Right lobe of liver (tissue), 6 donors: ENCODE measurements at places on chromosomes 2 and 18. TPM values are rescaled to one million over a fixed set of nuclear protein-coding genes. Genes with fewer than 3 reads are reported as not detected.

ASB18 gene
- not detected for total RNA-seq

GRCh38 chr2:134284119-134284670 lies 30.3 kb downstream of the MGAT5 start:
- no peaks in the 10 kb centered on the region for H3K27me3 ChIP-seq
- H3K4me1 ChIP-seq = no peaks in the 10 kb centered on the region
- no peaks in the 10 kb centered on the region for H3K36me3 ChIP-seq
- H3K27ac ChIP-seq = no peak overlapping the region
- no peak for DNase-seq

DNA sequence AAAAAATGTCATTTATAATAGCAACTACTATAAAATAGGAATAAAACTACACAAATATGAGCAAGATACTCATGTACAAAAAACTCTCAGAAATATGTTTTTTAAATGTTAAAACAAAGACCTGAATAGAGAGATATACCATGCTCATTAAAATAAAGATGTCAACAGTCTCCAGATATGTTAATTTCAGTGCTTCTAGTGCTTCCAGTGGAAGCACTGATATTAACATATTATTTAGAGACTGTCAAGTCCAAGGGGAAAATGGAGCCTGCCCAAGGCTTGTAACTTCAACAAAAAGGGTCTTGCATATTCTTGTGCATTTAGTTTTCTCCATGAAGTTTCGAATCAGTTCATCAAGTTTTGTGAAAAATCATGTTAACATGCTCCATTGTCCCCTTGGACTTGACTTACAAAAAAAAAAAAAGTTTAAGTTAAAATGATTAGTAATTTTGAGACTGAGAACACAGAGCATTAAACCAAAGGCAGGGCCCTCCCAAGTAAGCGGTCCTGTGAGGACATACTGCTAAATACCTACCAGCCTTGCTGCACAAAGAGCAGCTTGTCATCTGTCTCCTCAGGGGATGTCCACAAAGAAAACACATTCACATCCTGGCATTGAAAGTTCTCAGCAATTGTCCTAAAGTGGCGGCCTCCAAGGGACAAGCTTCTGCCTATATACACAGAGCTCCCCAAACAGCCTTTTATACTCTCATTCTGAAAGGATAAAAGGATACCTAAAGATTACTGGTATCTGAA lies 501.9 kb upstream of the CHAC2 start:
- H3K27ac ChIP-seq = no peak overlapping the region
- no peaks in the 10 kb centered on the region for H3K36me3 ChIP-seq
- no peaks in the 10 kb centered on the region for H3K4me1 ChIP-seq
- no peaks in the 10 kb centered on the region for H3K27me3 ChIP-seq

B3GNT7 gene
- total RNA-seq = 1.0 TPM

DNA sequence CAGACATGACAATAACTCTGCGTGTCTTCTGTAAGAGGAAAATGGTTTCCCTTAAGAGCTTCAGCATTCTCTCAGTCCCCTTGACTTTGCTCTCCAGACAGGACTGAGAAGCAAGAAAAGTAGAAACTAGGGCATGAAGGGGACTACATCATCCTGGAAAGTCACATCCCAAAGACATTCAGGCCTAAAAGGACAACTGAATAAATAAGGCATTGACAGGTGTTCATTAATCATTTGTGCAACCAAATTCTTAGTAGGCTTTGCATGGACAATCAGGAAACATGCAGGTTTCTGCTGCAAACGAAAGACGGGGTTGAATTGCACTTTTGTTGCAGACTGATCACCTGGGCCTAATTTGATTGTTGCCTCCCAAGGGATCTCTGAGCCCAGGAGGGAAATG lies 1.2 kb upstream of the SGPP2 start:
- no peak overlapping the region for H3K27ac ChIP-seq
- no peaks in the 10 kb centered on the region for H3K36me3 ChIP-seq
- DNase-seq = no peak
- no peak overlapping the region for H3K4me3 ChIP-seq
- no peaks in the 10 kb centered on the region for H3K27me3 ChIP-seq
- H3K4me1 ChIP-seq = peaks cover 6% of the 10 kb centered on the region

DNA sequence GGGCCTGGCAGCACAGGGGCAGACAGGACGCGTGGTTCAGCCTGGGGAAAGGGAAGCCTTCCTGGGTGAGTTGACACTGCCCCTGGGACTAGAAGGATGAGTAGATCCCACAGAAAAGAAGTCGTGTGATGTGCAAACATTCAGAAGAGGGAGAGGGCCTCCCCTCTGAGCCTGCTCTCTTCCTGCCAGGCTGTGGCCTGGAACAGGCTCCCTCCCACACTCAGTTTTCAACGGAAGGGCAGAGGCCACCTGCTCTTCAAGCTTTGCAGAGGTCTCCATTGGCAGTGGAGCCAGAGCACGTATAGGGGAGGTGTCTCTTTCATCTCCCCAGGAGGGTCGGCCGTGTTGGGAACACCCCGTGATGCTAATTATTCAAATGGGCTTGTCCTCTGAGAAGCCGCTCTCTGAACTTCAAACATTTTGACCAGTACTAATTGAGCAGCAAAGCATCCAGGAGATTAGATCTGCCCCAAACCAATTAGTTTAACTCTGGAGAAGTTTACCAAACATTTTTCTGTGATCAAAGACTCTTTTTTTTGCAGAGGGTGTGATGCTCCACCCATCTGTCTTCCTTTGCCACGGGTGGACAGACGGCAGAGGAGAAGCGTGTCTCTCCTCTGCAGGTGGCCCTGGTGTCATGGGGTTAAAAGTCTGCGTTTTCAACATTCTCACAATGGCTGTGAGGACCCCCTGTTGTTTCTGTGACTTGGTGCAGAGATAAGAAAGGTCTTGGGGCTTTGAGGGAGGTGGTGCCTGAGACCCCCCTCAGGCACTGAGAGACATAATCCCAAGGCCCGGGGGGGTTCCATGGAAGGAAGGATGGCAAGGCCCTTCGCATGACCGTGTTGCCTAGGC lies 29.5 kb upstream of the ODC1 start:
- H3K27me3 ChIP-seq = no peaks in the 10 kb centered on the region
- no peaks in the 10 kb centered on the region for H3K36me3 ChIP-seq
- H3K4me1 ChIP-seq = no peaks in the 10 kb centered on the region
- H3K4me3 ChIP-seq = no peak overlapping the region
- no peak for DNase-seq
